ENCODE measurements at places on chromosomes 11 and 22. TPM values are rescaled to one million over a fixed set of nuclear protein-coding genes. Genes with fewer than 3 reads are reported as not detected.

- no peak for DNase-seq
These were observed 16.7 kb downstream of the PAFAH1B2 start for GRCh38 chr11:117160826-117161225.

DNA sequence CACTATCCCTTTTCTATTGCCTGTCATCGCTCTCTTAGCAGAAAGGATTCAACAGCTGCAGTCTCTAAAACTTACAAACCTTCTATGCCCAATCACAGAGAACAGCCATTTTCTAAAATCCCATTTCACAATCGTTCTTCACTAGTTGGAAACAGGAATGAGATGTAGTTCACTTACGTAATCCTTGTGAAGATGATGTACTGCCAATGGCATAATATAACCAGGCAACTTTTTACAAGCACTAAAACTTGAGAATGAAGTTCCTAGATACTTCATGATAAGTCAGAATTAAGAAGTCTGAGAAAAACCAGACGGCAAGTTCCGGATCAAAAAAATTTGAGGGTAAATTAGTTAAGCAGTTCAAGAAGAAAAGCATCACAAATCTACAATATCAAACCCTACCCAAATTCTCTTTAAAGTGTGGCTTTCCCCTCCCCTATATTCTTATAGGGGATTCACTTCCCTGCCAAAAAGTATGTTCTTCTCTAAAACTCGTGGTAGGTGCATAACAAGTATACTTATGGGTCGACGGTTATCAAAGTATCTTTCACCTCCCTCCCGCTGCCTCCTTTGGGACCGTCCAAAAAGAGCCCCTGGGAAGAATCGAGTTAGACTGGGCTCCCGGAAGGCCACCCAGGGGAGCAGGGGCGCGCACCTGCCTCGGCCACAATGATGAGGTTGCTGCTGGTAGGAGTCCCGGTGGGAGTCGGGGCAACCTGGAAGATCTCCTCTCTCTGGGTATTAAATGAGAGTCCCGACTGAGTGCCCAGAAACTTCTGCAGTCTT is 666 bp downstream of the MSANTD4 start:
- DNase-seq = no peak

- DNase-seq = peak; percentile 92
These were observed 37.2 kb downstream of the MUC5B start for GRCh38 chr11:1260023-1260501.

DNA sequence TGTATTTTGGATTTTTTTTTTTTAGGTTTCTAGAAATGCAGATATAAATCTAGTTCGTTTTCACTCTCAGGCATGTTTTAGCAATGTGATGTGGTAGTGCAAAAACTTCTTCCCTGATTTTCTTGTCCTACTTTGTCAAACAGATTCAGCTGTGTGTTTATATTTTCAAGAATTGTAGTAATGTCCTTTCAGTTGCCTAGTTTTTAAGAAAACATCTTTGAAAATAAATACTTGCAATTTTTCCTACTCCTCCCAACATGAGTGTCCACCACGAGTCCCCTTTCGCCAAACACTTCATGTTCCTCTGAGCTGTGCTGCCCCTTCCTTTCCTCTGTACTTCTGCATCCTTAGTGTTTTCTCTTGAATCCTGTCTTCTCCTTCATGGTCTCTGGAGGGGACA is 686.9 kb downstream of the NTM start:
- no peak for DNase-seq

DNA sequence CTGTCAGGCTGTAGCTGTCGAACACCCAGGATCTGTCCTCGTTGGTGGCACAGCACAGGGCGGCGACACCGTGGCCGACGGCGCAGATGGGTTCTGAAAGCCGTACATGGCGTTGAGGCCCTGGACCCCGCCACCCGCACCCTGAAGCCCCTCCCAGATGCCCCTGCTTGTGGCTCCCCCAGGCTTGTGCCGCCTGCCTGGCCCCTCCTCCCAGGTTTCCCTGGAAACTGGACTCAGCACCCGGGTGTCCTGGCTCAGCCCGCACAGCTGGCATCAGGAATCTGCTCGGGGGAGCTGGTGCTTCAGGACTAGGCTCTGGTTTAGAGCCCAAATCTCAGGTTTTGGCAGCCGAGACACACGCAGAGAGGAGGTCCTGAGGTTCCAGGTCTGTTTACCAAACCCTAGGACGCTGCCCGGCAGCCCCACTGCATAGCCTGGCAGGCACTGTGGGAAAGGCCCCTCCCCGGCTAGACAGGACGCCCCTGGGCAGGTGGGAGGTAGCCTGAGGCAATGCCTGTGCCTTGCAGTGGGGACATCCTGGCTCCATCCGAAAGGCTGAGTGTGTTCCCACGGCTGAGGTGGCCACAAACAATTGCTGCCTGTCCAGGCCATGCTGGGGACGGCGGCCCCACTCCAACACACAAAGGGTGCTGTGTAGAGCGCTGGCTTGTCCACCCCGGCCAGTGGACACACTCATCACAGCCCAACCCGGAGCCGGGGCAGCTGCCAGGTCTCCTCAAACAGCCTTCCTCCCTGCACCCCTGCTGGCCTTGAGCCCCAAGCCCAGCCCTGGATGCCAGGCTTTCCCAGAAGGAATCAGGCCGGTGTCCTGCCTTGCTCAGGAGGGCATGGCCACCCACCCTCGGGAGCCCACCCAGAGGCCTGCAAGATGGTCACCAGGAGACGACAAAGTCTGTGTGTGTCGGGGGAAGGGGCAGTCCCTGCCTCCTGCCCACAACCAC is 4.6 kb downstream of the GATD1 start:
- no peak for DNase-seq

DNA sequence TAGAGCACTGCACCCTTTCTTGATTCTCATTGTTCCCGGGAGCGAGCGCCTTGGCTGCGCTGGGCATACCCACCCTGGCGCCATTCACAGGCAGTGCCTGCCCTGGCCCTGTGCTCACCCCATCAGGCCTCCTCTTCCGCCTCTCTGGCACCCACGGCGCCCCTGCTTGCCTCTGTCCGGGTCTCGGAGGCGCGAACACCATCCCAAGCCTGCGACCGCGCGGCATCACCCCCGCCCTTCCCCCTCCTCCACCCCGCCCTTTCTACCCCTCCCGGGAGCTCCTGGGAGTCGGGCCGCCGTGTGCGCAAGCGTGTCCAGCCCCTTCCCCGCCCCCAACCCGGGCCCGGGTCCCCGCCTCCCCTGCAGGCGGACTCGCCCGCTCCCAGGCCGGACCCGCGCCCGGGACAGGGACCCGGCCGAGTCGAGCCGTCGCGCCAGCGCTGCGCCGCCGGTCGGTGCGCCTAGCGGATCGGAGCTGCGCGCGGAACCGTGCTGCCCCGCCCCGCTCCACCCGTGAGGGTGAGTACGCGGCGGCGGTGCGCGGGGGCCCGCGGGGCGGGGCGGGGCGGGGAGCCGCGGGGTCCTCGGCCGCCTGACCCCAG is at the start of gene ST3GAL4:
Gene ST3GAL4 (plus strand): TSS at position 363 of the 602 bp plus-strand sequence. CDS start 50,470 bp downstream, outside the sequence.
- peak; percentile 100 for DNase-seq

The RFPL3 gene
- not detected for total RNA-seq

GRCh38 chr11:27650988-27651387 is 49.3 kb downstream of the BDNF start:
- no peak for DNase-seq

GRCh38 chr11:88370782-88371181 is 33.2 kb upstream of the CTSC start:
- DNase-seq = no peak

- DNase-seq = no peak
These were observed 22.3 kb upstream of the RCE1 start for GRCh38 chr11:66820901-66821300.

- DNase-seq = no peak
These were observed 70.4 kb downstream of the CELSR1 start for GRCh38 chr22:46467006-46467405.

The OR2D3 gene
- total RNA-seq = not detected

The EHBP1L1 gene
- total RNA-seq = 4.7 TPM

The DDT gene
- 422 TPM for total RNA-seq

- no peak for DNase-seq
These were observed 108.9 kb upstream of the TOP3B start for GRCh38 chr22:22091400-22091878.

The APOA4 gene
- not detected for total RNA-seq

- no peak for DNase-seq
These were observed 183.0 kb downstream of the MAML2 start for GRCh38 chr11:96159968-96160367.

The CTSW gene
- total RNA-seq = not detected

The GPR83 gene
- total RNA-seq = 0.38 TPM

The PHOX2A gene
- total RNA-seq = 2.8 TPM

- DNase-seq = peak; percentile 37
These were observed 35.4 kb downstream of the OSBPL5 start for GRCh38 chr11:3129591-3130268.

GRCh38 chr22:19643448-19644313 is 70.6 kb upstream of the SEPTIN5 start:
- no peak for DNase-seq

The POTEH gene
- total RNA-seq = not detected

DNA sequence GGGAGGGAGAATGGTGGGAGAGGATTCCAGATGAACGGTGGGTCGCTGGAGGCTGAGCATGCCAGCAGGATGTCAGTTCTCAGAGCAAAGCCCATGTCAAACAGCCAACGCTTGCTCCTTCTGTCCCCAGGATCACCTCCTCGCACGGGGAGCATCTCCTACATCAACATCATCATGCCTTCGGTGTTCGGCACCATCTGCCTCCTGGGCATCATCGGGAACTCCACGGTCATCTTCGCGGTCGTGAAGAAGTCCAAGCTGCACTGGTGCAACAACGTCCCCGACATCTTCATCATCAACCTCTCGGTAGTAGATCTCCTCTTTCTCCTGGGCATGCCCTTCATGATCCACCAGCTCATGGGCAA is 1.5 kb downstream of the MCHR1 start:
- no peak for DNase-seq

- DNase-seq = no peak
These were observed 539.7 kb downstream of the INSC start for GRCh38 chr11:15654451-15654850.

The FXYD2 gene
- total RNA-seq = 0.07 TPM

GRCh38 chr11:128603752-128604414 is 16.5 kb upstream of the ETS1 start:
- no peak for DNase-seq

GRCh38 chr11:109696191-109696897 is 274.4 kb downstream of the C11orf87 start:
- DNase-seq = no peak

GRCh38 chr11:69352715-69353319 is 58.9 kb downstream of the MYEOV start:
- no peak for DNase-seq

DNA sequence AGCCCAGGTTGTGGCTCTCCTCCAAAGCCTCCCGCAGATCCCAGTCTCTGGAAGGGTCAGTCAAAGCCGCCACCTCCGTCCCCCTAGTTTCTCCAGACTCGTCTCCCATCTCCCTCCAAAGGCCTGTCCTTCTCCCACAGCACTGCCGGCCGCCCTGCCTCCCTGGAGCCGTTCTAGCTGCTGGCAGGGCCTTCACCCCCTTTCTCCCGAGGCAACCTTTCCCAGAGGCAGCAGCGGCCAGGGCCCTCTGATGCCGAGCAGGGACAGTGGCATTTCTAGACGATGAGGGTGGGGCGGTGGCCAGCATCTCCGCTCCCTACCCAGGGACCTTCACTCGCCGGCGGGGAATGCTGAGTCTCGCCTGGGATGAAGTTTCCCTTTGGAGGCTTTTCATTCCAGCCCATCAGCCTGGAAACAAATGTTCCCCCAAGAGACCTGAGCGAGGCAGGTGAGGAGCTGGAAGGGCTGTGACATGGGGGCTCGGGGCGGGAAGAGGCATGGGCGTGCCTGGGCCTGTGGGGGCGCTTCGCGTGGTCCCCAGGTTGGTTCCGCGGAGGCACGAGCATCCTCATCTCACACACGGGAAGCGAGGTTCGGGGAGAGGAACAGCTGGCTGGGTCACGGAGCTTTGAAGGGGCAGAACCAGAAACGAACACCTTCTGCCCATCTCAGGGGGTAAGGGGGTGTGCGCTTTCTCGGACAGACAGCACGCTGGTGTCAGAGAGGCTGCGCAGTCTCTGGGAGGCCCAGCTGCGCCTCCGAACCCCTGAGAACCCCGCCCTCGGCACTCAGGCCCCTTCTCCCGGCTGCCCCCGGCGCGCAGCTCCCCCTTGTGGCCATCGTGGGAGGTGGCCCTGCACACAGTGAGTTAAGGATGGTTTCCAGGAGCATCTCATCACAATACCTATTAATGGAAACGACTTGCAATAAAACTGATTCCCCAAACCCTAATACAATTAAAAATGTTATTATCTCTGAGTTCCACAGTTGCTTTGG is 18.1 kb upstream of the KLHL35 start:
- DNase-seq = peak; percentile 97

DNA sequence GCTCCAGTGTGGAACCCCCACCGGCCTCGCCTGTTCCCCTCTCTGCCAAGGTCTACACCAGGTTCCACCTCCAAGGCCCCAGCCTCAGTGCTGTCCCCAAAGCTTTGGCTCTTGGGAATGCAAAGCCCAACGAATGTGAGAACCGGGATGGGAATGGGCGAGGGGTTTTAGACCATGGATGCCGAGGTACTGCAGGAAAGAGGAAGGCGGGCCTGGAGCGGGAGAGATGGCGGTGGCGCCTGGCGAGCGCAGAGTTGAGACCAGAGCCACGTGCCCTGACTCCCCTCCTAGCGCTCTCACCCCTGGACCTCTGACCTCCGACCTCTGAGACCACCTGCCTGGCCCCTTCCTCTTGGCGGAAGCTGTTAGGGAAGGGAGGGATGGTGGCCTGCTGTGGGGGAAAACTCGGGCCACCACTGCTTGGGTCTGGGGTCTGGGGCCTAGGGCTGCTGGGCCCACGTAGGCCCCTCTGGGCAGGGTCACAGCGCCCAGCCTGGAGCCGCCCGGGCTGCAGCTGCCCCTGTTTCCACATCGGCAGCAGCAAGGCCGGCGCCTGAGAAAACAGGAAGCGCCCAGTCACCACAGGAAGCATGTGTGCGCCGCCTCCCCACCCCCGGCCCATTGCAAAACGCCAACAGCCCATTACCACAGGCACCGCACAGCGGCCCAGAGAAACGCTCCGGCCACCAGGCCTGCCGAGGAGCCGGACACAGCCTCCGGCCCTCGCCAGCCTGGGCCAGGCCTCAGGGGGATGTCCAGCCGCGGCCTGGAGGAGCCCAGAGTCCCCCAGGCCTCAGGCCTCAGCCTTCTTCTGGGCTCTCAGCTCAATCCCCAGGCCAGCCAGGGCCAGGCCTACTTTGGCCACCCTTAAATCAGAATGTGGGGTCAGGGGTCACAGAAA is 13.8 kb upstream of the SLC39A13 start:
- DNase-seq = peak; percentile 57

DNA sequence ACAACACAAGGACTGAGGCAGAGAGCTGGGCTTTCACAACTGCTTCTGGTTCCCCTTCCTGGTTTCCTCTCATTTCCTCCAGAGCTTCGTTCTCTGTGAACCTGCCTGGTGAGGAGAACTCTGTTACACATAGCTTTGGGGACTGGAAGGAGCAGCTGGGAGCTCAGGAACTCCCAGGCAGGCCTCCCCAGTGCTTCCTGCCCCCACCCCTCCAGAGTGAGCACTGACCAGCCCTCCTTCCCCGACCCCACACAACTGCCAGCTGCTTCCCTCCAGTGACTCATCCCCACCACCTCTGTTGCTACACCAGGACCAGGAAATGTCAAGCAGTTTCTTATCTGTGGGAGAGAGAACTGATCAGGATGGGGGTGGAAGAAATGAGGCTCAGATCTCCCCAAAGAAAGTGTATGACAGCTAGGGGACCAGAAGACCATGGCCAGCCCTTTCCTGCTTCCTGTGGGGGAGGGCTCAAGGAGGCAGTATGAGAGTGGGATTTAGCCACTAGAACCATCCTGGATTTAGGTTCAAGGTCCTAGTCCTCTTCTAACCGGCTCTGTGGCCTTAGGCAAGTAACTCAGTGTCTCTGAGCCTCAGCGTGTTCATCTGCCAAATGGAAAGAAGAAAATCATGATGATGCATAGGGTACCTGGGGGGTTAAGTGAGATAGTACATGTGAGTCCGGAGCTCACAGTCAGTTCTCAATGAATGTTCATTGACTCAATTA is 4.5 kb upstream of the TP53I11 start:
- peak; percentile 55 for DNase-seq

GRCh38 chr11:86040919-86041850 is 27.7 kb downstream of the PICALM start:
- DNase-seq = no peak

Measured in H7 (cell line).